ENCODE measurements at places on chromosomes 1 and 21.

DNA sequence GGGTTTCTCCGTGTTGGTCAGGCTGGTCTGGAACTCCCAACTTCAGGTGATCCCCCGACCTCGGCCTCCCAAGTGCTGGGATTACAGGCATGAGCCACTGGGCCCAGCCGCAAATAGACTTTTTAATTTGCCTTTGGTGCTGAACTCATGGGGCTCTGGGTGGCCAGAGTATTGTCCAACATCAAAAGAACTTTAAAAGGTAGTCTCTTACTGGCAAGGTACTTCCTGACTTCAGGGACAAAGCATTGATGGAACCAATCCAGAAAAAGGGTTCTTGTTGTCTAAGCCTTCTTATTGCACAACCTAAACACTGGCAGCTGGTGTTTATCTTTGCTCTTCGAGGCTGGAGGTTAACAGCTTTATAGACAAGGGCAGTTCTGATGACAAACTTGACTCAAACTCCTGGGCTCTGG is 3.8 kb upstream of the KTI12 start:
- no peak for DNase-seq

- no peak for DNase-seq
Measured at GRCh38 chr1:150141452-150141851, 8.3 kb upstream of the PLEKHO1 start.

GRCh38 chr1:213884402-213884801 is 103.4 kb upstream of the PROX1 start:
- DNase-seq, result no peak

DNA sequence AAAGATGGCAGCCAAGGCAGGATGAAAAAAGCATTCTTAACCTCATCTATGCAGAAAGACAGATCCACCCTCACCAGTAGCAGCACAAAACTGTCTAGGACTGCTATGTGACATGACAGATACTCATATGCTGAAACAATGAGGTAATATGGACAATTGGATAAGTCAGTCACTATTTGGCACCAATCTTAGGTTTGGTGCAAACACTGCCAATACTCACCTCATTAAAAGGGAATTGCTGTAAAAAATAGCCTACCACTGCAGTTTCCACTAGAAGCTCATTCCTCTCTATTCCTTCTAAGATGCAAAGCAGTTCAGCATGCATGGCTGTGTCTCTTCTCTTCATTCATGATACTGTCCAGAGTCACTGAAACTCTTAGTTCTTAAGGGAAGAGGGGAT is 91.7 kb downstream of the TBX15 start:
- DNase-seq, result no peak

DNA sequence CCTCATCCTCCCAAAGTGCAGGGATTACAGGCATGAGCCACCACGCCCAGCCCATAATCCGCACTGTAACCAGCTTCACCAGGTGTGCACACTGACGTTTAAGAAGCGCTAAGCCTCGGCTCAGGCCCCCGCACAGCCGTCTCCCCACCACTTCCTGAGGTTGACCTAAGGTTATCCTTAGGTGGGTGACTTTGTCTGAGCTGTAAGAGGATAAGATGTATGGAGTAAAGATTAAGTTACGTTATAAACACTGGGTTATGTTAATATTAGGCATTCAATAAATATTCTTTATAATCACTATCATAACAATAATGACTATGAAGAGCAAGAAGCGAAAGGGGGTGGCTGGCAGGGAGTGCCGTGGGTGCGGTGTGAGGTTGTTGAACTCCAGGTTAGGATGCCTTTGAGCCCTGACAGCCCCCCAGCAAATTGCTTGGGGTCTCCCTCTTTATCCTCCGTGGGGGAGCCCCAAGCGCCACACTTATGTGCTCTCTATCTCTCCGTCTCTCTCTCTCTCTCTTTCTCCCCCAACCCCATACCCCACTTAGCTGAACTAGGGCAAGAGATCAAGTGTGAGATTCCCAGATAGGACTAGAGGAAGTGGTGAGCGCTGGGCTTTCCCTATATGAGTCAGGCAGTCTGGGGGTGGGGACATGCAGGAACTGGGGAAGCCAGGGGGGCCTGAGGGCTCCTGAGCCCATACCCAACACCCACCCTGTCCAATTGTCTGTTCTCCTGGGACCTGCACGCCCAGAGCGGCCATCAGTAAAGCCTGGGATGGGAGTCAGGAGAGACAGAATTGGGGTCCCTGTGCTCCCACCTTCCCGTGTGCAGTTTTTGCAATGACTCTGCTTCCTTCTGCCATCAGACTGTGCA is 7.6 kb downstream of the EFHD2 start:
- peak; percentile 75 for DNase-seq

Data from hematopoietic multipotent progenitor cell treated with erythropoietin and hydrocortisone succinate and interleukin-3 and kit ligand, for 6 days (in vitro differentiated cells).